ENCODE measurements at places on chromosomes 4 and X. TPM values are rescaled to one million over a fixed set of nuclear protein-coding genes. Genes with fewer than 3 reads are reported as not detected.

GAGE12F gene
- not detected for total RNA-seq

SCML2 gene
- 0.56 TPM for total RNA-seq

TGIF2LX gene
- total RNA-seq = not detected

CORIN gene
- 0.85 TPM for total RNA-seq

RAB39B gene
- total RNA-seq = 0.56 TPM

UCHL1 gene
- 687 TPM for total RNA-seq

ADAM29 gene
- total RNA-seq = not detected

ASB9 gene
- 0.38 TPM for total RNA-seq

OPRPN gene
- total RNA-seq = not detected

MAD2L1 gene
- 39.5 TPM for total RNA-seq

FGG gene
- total RNA-seq = under 0.01 TPM

ADGRG4 gene
- not detected for total RNA-seq

CETN2 gene
- 35.3 TPM for total RNA-seq

OPHN1 gene
- 4.4 TPM for total RNA-seq

JCHAIN gene
- total RNA-seq = 2.0 TPM

All from regular cardiac myocyte (primary cell).